ENCODE measurements at places on chromosomes 12 and 14.
A peak's percentile ranks its signal among the peaks of the same experiment; 100 is the strongest.

GRCh38 chr12:96205908-96206307, 11.7 kb downstream of the ELK3 start:
- no peaks in the 10 kb centered on the region for H3K27me3 ChIP-seq
- no peak for DNase-seq
- peaks cover 9% of the 10 kb centered on the region for H3K4me1 ChIP-seq
- H3K27ac ChIP-seq, result no peak overlapping the region
- H3K36me3 ChIP-seq, result no peaks in the 10 kb centered on the region
- H3K4me3 ChIP-seq, result no peak overlapping the region

- no peak overlapping the region for H3K4me3 ChIP-seq
- DNase-seq, result no peak
- no peaks in the 10 kb centered on the region for H3K36me3 ChIP-seq
- H3K27ac ChIP-seq, result no peak overlapping the region
Observed at GRCh38 chr12:71008616-71009015, 88.1 kb upstream of the PTPRR start.

DNA sequence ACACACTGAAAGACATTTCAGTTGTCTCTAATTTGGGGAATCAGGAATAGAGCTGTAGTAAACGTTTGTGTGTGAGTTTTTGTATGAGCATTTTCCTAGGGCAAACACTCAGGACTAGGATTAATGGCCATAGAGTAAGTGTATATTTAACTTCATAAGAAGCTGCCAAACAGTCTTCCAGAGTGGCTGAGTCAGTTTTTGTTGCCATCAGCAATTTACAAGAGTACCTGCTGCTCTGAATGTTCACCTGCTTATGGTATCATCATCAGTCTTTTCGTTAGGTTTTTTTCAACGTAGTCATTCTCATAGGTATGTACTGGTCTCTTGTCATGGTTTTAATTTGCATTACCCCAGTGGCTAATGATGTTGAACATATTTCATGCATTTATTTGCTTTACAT, 30.6 kb upstream of the TRHDE start:
- no peaks in the 10 kb centered on the region for H3K27me3 ChIP-seq
- no peaks in the 10 kb centered on the region for H3K4me1 ChIP-seq
- no peak overlapping the region for H3K4me3 ChIP-seq

DNA sequence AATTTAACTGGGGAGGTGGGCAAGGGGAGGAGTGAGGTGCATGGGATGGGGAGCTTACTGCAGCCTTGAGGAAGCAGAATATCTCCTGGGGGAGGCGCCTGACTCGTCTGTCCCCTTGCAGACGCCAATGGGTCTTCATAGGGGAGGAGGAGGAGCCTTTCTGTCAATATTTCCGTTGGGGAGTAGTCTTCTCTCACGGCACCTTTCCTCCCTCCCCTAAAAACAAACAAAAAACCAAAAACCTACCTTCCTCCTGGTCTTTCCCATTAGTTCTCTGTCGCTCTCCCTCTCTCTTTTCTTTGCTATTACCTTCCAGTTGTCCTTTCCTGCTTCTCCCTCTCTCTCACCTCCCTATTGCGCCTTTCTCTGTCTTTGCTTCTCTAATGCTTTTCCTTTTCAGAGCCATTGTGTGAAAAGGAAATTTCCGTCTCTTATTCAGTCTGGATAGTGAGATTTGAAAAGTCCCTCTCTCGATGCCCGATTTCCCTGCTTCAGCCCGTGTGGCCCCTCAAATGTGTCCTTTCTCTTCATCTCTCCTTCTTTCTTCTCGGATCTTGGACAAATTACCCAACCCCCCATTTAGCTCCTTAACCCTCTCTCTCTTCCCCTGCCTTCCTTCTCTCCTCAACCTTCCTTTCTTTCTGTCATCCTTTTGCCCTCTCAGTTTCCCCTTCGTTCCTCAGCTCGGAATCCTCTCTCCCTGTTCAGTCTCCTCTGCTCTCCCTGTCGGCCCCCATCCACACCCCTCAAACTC, 5.9 kb downstream of the GPR84 start:
- H3K4me3 ChIP-seq, result peak overlapping the region; percentile 66
- H3K4me1 ChIP-seq, result peaks cover 19% of the 10 kb centered on the region

DNA sequence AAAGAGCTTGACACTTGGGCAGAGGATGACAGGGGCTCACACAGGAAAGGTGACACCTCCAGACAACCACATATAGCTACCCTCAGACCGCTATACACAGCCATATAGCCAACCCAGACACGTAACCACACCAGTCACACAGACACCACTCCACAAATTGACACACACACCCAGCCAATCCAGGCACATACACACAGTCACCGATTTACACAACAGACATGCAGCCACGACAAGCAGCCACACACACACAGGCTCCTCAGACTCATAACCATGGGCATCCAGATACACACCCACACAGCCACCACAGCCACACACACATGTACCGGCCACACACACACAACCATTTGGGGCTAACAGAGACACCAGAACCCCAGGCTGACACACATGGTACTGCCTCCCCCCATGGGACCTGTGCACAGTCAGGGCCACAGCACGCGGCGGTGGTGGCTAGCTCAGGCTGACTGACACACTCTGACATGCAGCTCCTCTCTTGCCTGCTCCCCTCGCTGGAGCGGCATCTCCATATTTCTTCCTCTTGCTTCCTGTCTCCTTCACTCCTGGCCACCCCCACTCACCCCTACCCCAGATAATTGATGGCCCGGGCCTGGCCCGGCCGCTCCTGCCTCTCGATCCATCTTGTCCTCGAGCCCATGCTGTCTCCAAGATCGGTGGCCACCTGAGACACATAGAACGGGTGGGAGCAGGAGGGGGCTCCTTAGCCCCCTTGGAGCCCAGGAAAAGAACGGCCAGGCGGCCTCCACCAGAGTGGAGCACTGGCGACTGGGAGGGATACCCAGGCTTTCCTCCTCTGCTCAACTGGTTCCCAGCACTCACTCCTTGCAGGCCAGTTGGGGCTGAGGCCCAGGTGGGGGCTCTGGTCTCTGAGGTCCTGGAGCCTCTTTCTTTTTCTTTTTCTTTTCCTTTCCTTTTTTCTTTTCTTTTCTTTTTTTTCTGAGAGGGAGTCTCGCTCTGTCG, 6.0 kb upstream of the SHMT2 start:
- no peak overlapping the region for H3K27ac ChIP-seq
- H3K4me1 ChIP-seq, result peaks cover 7% of the 10 kb centered on the region
- H3K36me3 ChIP-seq, result no peaks in the 10 kb centered on the region
- H3K4me3 ChIP-seq, result no peak overlapping the region

- no peak for DNase-seq
- H3K27me3 ChIP-seq, result no peaks in the 10 kb centered on the region
- H3K4me3 ChIP-seq, result no peak overlapping the region
- peaks cover 3% of the 10 kb centered on the region for H3K36me3 ChIP-seq
- H3K27ac ChIP-seq, result no peak overlapping the region
- H3K4me1 ChIP-seq, result peaks cover 8% of the 10 kb centered on the region
Observed at GRCh38 chr14:59297071-59297776, 108.8 kb downstream of the DAAM1 start.

DNA sequence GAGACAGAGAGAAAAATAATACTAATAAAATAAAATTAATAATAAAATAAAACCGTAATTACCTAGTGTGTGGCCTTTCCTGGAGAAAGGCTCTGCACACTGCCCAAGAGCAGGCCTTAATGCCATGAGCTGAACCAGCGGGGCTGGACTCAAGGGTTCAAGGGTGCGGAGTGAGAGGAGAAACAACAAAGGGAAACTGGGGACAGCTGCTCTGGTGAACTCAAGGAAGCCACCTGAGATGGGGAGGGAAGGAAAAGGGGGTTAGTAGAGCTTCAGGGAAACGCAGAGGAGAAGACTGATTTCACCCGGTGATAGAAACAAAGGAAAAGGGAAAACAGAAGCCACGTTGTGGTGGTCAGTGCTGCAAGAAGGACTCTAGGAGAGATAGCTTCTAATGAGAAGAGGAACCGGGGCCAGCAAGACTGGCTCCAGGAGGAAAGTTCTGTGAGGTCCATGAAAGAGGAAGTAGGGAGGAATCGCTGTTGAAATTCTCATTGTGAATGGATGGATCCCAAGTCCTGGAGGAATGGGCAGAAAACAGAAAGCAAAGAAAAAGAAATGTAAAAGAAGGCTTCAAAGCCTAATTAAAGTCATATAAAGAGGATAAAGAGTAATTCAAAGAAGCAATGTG, 48.3 kb upstream of the BCL2L14 start:
- peaks cover 6% of the 10 kb centered on the region for H3K27me3 ChIP-seq
- H3K4me3 ChIP-seq, result no peak overlapping the region
- no peak for DNase-seq
- no peaks in the 10 kb centered on the region for H3K36me3 ChIP-seq
- no peak overlapping the region for H3K27ac ChIP-seq

DNA sequence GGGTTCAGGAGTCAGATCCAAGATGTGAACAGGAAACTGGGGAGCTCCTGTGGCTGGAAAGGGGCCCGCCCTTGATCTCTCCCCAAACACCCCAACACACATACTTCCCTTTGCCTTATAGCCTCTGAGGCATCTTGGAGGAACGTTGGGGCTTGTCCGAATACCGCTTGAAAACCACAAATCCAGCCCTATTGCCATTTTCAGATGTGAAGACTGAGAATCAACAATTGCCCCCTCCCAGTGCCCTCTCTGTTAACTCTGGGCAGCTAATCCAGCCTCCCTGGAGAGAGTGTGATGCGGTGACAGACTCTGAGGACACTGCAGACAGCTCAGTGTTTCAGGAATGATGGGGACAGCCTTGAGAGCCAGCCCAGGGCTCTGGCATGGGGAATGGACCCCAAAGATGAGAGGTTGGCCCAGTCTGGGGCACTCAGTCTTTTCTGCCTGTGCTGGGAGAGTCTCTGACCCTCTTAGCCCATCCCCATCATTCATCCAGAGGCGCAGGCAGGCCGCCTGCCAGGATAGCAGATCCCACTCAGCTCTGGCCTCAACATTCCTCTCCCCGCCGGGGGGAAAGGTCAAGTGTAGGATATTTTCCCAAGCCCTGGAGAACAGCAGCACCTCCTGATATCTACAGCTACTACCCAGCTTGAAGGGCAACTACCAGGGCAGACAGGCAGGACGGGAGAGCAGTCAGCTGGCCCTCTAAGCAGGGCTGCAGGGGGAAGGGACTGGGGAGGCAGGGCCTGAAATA, 24.6 kb upstream of the LTBP2 start:
- H3K27me3 ChIP-seq, result no peaks in the 10 kb centered on the region
- H3K27ac ChIP-seq, result no peak overlapping the region
- no peak overlapping the region for H3K4me3 ChIP-seq
